ENCODE measurements at places on chromosomes 13 and 19.

- DNase-seq: no peak
Measured at GRCh38 chr13:40375489-40376171, 290.8 kb downstream of the FOXO1 start.

DNA sequence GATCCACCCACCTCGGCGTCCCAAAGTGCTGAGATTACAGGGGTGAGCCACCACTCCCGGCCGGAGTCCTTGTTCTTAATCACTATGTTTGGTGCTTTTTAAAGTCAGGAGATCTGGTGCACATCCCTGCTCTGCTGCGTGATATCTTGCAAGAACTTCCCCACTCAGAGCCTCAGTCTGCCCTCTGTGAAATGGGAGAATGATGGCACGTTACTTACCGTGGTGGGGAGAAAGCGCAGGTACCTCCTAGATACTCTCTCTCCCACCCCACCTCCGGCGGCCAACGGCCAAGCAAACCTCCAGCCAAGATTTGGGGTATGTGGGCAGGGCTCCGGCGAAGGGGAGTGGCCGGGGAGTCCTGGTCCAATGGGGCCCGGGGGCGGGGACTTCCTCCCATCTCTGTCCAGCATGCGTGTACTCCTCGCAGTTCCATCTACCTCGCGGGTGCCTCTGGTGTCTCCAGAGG, at the start of gene RYR1:
RYR1 (plus strand) TSS at position 424 of the 466 bp plus-strand sequence. CDS start 139 bp downstream, outside the sequence.
- DNase-seq: no peak

DNA sequence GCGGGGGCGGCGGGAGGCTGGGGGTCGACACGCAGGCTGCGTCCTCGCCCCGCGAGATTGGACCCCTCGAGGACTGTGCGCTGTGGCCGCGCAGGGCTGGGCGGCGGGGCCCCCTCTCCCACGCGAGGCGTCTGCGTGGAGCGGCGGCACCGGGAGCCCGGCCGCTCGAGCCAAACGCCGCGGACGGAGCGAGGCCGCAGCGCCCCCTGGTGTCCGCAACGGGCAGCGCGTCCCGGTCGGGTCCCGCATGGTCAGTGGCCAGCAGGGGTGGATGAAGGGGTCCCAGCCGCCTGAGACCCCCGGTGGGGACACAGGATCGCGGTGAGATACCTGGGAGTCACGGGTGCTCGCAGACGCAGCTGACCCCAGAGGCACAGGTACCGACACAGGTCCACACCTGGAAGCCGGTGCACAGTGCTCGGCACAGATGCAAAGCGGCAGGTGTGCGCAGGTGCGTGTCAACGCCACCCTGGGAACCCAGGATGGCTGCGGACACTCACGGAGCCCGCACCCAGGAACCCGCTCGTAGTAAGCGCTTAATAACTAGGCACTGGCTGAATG, 2.1 kb upstream of the CIRBP start:
- DNase-seq: no peak

GRCh38 chr19:35240327-35240726, 8.5 kb upstream of the LSR start:
- DNase-seq: no peak

DNA sequence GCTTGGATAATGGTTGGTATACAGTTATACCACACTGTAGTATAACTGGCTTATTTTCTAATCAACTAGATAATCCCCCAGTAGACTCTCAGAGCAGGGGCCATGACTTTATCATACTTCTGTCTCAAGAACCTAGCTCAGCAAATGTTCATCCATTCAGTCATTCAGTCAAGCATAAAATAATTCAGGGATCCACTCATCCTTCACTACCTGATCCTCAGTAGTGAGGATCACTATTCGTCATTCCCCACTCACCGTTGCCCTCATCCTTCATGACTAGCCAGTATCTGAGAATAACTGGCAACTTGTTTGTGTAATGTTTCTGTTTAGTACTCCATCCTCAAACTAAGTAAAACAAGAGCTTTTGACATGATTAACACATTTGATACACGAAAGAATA, 77.6 kb downstream of the TSC22D1 start:
- DNase-seq: no peak

GRCh38 chr19:1861599-1862031, 1.8 kb downstream of the KLF16 start:
- no peak for DNase-seq

DNA sequence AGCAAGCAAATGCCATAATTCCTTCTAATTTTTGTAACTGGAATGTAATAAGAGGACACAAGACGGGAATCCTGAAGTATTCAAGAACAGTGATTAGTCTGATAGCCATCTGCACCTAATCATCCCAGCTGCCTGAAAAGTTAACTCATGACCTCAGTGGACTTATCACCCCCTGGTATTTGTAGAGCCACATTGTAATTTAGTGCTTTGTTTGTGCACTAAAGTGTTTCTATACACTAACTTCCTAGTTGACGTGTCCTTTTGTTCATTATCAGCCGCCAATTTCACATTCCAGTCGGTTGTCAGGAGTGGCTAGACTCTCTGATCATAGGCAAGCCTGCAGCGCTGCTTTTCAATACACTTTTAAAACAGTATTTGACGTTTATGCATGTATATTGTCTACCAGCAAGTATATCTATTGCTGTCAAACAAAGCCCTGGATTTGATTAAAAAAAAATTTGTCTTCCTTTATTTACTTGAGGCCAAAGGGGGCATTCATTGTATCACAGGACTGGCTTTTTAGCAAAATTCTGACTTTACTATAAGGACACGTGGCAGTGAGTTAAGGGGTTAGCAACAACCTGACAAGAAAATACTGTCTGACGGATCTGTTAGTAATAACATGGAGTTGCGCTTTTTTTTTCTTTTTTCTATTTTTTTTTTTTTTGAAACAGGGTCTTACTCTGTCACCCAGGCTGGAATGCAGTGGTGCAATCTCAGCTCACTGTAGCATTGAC, 10.4 kb upstream of the SOX21 start:
- no peak for DNase-seq

DNA sequence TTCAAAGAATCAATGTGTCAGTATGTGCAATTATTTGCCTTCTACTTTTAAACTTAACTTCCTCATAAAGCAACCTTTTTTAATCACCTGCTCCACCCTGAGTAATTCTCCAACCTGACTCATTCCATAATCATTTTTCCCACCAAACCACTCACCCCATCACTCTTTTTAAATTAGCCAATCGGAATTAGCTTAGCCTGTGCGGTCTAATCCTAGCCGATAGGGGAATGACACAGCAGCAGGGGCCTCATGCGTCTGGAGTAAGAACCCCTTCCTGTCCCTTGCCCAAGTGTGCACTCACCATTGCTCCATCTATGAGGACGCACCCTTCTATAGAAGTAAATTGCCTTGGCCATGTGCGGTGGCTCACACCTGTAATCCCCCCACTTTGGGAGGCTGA, 27.4 kb upstream of the ZNF83 start:
- no peak for DNase-seq

GRCh38 chr13:66992719-66993118, 237.4 kb downstream of the PCDH9 start:
- DNase-seq: no peak

DNA sequence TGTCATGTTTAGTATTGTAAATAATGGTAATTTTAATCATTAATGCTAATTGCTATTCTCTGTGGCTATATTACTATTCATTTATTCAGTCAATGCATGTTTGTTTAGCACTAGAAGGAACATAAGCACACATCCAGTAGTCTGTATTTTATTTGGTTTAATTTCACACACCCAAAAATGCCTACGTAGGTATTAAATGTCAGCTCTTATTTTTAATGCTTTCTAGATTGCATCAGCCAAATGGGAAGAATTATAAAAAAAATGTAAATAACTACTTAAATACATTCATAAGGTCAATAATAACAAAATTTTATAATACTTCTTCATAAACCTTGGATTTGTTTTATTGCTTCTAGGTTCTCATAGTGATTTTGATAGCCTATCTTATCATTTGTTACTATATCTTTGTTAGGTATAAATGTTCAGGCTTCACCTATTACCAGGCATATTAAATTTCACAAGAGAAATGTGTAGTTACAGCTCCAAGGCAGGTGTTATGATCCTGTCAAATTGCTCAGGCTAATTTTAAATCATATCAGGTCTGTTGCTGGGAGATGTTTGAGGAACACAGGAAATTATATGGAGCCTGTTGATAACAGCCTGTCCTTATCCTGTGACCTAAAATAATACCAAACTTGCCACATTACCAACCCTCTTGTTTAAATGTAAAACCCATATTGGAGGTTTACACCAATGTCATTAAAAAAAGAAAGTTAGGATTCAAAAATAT, 34.4 kb downstream of the ITGBL1 start:
- no peak for DNase-seq

DNA sequence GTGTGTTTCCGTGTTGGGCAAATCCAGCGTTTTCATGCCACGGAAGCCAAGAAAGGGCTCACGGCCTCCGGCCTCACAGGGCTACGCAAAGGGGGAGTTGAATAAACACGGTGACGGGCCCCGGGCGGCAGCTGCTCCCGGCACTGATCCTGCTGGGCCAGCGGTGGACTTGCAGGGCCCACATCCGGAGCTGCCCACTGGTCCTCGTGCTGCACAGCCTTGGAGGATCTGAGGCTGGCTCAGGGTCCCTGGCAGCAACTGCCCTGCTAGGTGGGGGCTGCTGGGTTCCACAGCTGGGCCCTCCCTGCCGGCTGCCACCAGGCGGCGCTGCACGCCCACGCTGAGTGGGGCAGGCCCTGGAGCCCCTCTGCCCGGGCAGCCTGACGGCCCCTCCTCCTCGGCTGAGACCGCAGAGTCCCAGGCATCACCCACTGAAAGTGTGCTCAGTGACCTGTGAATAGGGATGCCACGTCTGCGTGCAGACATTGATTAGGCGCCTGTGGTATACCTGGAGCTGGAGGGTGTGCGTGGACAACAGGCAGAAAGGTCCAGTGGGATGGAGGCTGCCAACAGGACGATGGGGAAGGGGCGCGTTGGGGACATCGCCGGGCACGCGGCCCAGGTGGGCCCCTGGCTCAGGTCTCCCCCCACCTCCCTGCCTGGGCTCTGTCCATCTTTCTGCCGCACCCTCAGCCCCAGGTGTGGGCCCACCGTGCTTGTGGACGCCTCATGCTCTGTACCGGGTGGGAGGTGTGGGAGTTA, 5.3 kb upstream of the HCN2 start:
- no peak for DNase-seq

GRCh38 chr13:77876176-77876575, 42.5 kb downstream of the EDNRB start:
- DNase-seq: no peak

GRCh38 chr19:12085074-12085818, 20.7 kb downstream of the ZNF844 start:
- DNase-seq: no peak

DNA sequence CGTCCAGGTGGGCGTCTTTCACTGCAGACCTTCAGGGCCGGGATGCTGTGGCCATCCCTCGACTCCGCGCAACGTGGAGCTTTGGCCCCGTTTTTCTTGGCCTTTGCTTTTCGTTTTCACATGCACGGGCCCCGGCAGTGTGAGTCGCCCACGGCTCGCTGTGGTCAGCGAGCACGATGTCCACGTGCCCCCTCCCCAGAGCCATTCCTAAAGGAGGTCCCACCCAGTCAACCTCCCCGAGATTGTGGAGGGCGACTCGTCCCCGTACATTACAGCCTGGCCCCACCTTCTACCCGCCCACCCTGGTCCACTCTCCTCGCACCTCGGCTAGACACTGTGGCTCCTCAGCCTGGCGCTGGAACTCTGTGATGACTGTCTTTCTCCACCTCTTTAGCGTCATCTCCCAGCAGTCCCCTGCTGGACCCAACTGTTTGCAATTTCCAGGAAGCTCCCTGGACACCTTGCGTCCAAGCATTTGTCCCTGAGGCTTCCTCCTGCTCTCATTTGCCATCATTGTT, 405 bp downstream of the ZNF446 start:
- DNase-seq: no peak

GRCh38 chr13:79191501-79191900, 214.6 kb downstream of the RBM26 start:
- DNase-seq: no peak

- peak; percentile 62 for DNase-seq
Measured at GRCh38 chr19:28633319-28634018, 579.5 kb downstream of the UQCRFS1 start.

- no peak for DNase-seq
Measured at GRCh38 chr13:28981530-28981929, 161.4 kb downstream of the MTUS2 start.

DNA sequence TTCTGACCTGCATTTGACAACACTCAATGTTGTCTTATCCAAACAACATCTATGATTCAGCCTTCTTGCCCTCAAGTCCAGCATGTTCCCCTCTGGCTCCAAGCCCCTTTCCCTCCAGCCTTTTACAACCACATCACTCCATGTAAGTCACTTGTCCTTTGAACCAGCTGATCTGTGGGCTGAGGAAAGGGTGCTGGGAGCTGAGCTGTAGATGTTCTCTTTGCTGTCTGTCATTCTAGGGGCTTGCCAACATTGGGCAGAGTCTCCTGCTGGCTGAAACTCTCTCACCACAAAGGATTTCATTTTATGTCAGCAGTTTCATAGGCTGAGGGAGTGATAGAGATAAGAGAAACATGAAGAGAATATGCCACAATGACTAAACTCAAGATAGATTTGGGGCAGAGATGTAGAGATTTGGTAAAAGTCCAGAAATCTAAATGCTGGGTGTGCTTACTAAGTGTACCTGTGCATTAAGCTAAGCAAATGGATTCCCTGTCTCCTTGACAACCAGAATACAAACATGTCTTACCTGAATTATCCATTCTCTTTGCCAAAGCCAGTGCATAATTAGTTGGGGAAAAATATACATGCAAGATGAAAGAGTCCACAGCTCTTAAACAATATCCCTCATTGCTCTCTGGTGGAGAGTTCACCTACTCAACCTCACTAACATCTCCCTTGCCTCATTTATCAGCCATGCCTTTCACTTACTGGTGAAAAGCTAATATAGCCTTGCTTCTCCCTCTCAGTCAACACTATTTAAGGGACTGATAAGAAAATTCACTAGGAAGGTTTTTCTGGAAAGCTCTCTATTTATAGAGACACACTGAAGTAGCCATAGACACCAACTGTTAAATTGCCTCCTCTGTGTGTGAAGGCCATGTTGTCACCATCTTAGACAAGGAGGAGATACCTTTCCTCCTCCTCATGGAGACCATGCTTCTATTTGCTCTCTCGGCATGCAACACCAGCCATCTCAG, 175.5 kb upstream of the SERP2 start:
- peak; percentile 28 for DNase-seq

DNA sequence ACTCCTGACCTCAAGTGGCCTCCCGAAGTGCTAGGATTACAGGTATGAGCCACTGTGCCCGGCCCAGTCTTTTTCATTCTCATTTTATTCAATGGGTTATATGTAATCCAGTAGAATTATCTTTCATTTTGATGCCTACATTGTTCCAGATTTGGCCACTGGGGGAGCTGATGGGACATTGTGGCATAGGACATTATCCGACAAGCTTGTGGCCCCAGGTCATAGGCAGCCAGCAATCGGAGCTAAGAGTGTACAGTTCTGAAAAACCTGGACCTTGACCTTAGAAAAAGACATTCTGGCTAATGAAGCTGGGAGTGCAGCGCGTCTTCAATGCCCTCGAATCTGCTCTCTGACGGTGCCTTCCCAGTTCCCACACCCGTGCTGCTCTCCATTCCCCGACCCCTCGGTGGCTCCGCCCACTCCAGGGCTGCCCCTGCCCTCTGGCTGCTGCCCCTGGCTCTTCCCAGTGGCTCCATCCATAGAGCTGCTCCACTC, 108.7 kb downstream of the TEX29 start:
- DNase-seq: no peak

- no peak for DNase-seq
Measured at GRCh38 chr13:99057310-99057975, 79.6 kb upstream of the DOCK9 start.

Measured in DMS153 (cell line).